T-helper 1 cell (primary cell): ENCODE measurements at places on chromosomes 1 and 21.
A peak's percentile ranks its signal among the peaks of the same experiment; 100 is the strongest.

DNA sequence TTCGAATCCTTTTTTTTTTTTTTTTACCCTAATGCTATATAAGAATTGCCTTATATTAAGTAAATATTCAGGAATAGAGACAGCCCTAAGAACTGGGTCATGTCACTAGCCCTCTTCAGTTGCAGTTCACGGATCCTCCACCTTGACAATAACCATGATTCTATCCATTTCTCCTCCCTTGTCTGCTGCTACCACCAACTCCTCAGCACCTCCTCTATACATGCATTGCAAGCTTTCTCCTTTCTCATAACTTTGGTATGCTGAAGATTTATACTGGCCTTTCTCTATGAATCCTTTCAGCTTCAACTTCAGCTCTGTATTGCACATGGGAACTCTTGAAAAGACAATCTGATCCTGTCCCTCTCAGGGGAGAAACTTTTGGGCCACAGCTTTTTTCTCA, 14.3 kb upstream of the DR1 start:
- no peak for DNase-seq

- DNase-seq = no peak
These were observed 11.1 kb upstream of the CHI3L1 start for GRCh38 chr1:203197625-203198024.

- DNase-seq = no peak
These were observed 122.1 kb downstream of the UCK2 start for GRCh38 chr1:165949335-165950130.

DNA sequence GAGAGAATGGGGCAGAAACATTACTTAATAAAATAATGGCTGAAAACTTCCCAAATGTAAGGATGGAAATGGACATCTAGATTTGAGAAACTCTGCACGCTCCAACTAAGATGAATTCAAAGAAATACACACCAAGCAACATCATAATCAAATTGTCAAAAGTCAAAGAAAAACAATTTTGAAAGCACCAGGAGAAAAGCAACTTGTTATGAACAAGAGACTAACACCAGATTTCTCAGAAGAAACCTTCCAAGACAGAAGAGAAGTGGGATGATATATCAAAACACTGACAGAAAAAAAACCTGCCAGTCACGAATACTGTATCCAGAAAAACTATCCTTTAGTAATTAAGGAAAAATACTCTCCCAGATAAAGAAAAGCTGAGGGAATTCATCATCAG, 208.6 kb upstream of the SAMSN1 start:
- no peak for DNase-seq

DNA sequence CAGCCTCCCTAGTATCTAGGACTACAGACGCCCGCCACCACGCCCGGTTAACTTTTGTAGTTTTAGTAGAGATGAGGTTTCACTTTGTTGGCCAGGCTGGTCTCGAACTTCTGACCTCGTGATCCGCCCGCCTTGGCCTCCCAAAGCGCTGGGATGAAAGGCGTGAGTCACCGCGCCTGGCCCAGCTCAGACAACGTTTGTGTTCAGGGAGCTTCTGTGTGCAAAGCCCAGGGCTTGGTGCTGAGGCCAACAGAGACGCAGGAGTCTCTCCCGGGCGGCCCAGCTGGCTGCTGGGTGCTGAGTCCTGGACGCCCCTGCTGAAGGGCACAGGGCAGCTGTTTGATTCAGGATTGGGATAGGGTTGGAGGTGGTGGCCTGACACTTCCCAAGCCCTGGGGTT, 3.0 kb downstream of the PRKCZ start:
- DNase-seq = no peak

- DNase-seq = no peak
These were observed 18.5 kb downstream of the UBE2G2 start for GRCh38 chr21:44783020-44783696.

GRCh38 chr1:209769171-209769904, 13.5 kb downstream of the TRAF3IP3 start:
- peak; percentile 51 for DNase-seq

- no peak for DNase-seq
These were observed 60.7 kb upstream of the ITPKB start for GRCh38 chr1:226799634-226800281.

DNA sequence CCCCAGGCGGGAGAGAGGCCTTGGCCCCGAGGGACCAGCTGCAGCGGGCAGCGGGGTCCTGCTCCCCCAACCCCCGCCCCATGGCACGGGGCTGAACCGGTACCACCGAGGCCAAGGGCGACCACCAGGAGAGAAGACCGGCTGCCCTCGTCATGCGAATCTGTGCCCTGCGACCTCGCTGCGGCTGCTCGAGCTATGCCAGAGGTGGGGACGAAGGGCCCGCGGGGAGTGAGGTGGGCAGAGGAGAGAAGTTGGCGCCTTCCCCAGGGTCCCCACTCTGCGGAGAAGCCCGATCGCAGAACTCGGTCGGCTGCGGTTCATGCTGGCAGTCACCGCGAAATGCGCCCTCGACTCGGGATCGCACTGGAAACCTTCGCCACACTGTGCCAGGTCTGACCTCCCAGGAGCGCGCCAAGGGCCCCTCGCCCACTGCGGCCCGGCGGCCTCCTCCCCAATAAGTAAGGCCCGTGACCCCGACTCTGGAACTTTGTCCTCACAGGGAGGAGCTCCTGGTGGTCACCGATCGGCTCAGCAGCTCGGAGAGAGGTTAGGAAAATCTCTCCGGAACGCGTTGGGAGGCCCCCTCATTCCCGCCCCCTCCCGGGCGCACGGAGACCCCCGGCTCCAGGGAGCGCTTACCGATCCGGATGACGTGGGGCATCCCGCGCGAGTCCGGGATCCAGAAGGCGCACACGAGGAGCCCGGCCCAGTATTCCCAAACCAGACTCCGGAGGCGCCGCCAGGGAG, 787 bp downstream of the GRIK3 start:
- DNase-seq = no peak

DNA sequence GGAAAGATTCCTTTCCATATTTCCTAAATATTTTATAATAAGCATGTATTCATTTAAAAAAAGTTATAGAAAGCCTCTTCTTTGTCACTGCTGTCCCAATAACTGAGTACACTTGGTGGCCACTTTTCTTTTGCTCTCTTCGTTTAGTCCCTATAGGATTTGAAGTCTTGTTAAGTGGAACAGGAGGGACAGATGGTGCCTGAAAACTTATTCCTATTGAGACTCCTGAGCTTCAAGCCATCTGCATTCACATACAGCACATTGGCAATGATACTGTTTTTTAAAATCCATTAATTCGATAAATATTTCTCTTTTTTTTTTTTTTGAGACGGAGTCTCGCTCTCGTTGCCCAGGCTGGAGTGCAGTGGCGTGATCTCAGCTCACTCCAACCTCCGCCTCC, 2.0 kb upstream of the ZBTB40 start:
- no peak for DNase-seq

GRCh38 chr1:109193653-109194590, 19.8 kb upstream of the SARS1 start:
- DNase-seq = no peak

DNA sequence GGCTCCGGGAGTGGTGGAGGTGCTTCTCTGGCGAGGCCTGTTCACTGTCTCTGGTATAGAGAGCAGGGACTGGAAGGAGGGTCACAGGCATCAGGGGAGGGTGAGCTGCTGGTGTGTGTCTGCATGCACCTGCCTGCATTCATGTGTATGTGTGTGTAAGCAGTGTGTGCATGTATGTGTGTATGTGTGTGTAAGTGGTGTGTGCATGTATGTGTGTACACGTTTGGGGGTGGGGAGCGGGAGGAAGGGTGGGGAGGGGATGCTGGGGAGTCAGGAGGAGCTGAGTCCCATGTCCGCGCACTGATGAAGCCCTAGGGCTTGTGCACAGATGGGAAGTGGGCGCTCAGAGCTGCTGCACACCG, 49.0 kb downstream of the ARHGEF16 start:
- DNase-seq = no peak

DNA sequence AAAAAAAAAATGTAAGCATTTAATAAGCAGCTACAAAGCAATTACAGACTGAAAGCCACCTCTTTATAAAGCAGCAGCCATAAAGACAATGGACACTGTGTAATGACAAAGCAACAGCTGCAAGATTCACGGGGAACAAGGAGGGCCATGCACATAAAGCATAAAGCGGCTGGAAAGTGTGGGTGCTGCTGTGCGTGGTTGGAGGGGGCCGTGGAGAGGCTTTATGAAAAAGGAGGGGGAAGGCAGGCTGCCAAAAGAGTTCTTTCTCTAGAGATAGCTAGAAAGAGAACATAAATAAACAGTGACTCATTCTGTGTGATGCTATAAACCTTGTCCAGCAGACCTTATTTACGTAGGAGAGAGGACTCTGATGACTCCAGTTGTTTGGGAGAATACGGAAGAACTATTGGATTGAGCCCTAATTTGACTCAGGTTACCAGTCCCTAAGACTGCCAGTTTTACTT, 49.3 kb downstream of the ADAMTS1 start:
- DNase-seq = no peak

DNA sequence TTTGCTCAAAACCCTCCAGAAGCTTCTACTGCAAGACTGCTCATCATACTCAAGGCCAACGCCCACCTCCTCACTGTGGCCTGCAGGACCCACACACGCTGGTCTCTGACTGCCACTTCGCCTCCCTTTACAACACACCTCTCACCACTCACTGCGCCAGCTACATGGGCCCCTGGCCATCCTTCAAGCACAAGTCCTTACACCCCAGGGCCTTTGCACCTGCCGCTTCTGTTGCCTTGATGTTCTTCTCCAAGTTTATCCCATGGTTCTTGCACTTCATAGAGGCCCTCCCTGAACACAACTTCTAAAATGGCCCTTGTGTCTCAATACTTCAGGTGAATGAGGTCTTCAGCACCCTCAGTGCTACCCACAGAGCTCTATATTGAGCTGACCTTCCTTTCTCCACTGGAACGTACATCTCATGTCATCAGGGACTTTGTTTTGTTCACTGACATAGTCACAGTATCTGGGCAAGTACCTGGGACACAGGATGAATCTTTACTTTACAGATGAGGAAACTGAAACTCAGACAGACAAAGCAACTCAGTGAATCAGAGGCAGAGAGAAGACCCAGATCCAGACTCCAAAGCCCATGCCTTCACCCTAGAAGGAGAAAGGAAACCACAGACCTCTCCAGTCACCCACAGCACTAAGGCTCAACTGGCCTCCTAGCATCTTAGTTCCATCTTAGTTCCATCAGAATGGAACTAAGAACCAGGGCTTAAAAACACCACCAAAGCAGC, 34.7 kb upstream of the CLSTN1 start:
- no peak for DNase-seq

GRCh38 chr1:213724640-213725536, 262.9 kb upstream of the PROX1 start:
- no peak for DNase-seq

DNA sequence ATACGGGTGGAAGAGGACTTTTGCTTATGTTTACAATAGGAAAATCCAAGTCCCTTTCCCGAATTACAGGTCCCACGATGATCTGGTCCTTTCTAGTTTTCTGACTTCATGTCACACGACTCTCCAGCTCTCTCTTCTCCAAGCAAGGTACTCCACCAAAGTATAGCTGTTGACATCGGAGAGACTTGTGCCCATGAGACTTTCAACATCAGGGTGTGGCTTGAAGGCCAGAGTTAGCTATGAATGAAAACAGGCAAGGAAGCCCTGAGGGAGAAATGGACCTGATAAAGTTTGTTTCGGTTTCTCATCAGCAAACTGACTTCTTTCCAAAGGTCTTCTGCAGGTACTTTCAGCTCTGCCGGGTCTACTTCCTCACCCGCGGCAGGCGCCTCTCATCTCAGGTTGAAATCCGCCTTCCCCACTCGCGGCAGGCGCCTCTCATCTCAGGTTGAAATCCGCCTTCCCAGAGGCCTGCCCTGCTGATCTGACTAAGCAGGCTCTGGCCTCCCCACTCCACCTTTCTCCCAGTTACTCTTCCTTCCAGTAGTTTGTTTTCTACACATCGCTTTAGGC, 2.1 kb upstream of the PER3 start:
- no peak for DNase-seq
